ENCODE measurements at places on chromosomes 4 and X.

- no peak for DNase-seq
Measured at GRCh38 chr4:142566777-142567176, 279.3 kb downstream of the INPP4B start.

GRCh38 chr4:26896636-26897035, 36.0 kb downstream of the STIM2 start:
- DNase-seq: no peak

- no peak for DNase-seq
Measured at GRCh38 chr4:105426187-105426897, 47.5 kb downstream of the PPA2 start.

- no peak for DNase-seq
Measured at GRCh38 chr4:131370846-131371245, 1778.2 kb upstream of the PCDH10 start.

DNA sequence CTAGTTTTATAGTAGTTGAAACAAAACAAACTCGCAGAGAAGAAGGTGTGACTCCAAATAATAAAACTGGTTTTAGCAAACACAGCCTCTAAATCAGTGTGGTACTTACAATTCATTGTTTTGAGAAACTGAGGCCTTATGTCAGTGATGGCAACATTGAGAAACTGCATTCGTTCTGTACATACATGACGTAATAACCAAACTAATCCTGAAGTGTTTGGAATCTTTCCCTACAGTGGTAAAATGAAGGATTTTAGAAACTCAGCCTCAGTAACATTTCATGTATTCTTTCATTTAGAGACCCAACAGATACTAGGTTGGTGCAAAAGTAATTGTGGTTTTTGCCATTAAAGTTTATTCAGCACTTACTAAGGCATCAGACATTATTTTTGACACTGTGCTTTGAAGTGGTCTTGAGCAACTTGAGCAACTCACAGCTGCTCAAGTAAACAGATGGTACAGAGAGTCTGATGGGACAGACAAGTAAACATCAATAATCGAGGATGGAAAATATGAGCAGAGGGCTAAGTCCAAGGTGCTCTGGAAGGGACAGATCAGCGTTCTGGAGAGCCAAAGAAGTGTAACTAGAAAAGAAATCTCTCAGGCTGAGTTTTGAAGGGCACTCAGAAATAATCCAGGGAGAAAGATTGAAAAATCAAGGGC, 390.8 kb upstream of the BOD1L1 start:
- no peak for DNase-seq

DNA sequence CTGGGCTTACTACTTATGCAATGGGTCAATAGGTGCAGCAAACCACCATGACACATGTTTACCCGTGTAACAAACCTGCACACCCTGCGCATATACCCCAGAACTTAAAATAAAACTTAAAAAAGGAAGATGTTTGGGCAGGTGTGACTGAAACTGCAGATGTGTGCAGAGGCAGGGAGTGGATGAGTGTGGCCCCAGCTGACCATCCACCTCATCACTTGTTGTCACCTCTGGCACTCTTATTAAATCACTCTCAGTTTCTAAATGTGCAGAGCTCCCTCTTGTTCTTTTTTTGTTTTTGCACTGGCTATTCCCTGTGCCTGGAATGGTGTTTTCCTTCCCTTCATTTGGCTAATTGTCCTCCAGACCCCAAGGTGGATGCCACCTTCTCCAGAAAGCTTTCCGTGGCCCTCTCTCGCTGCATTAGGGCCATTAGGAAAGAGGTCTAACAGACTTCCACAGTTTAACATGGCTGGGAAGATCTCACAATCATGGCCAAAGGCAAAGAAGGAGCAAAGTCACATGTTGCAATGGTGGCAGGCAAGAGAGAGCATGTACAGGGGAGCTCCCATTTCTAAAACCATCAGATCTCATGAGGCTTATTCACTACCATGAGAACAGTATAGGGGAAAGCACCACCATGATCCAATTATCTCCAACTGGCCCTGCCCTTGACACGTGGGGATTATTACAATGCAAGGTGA, 58.5 kb downstream of the SLC2A9 start:
- no peak for DNase-seq

GRCh38 chr4:127416115-127416514, 216.6 kb upstream of the INTU start:
- DNase-seq: no peak

DNA sequence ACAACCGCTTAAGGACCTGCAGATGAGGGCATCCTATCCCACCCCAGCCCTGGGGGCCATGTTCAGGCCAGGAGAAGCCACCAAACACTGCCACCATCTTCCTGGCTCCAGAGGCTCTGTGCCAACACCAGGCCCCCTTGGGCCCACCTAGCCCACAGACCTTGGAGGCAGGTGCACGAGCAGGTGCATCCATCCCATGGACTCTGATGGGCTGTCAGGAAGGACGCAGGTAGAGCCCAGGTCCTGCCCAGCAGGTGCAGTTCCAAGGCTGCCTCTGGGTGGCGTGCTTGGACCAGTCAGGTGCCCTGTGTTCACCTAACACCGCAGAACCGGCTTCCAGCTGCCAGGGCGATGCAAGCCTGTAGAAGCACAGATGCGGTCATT, 22.8 kb upstream of the PDE6B start:
- no peak for DNase-seq

- DNase-seq: no peak
Measured at GRCh38 chr4:124409044-124409443, 303.5 kb downstream of the ANKRD50 start.

GRCh38 chrX:119230850-119231249, 5.2 kb upstream of the PGRMC1 start:
- no peak for DNase-seq

DNA sequence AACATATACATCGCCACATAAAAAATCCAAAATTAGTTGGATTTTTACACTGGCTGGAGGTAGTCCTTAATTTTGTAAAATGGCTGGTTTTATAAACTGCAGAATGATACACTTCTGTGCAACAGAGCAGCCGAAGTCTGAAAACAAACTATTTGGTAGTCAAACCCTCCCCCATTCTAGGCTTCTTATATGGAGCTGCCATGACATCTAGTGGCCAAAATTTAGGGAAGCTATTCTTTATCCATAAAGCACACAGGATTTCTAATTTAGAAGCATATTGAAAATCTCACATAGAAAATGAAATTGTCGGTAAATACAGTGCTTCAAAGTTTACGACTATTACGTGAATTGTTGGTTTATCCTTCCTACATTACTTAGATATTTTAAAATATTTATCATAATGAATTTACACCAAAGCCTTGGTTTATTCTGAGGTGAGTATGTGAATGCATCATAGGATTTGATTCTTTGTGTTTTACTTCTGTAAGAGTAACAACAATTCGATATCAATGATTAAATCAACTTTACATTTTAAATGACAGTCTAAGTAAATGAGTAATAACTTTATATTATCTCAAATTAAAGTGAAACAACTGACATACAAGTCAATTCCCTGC, 113.4 kb upstream of the FAM241A start:
- DNase-seq: no peak

DNA sequence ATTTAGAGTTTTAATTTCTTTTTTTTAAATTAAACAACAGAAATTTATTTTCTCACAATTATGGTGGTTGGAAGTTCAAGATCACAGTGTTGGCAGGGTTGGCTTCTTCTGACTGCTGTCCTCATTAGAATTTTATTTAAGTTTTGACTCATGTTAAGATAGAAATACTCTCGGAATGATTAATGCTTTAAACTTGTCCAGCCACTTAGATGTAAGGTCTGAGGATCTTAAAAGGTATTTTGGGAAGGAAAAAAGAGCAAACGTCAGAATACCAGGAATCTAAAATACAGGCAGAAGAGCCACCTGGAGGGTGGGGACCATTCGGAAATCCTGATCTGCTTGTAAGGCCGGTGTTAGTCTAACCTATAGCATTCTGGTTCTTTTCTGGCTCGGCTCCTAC, 423.0 kb upstream of the MAGEB2 start:
- DNase-seq: no peak

DNA sequence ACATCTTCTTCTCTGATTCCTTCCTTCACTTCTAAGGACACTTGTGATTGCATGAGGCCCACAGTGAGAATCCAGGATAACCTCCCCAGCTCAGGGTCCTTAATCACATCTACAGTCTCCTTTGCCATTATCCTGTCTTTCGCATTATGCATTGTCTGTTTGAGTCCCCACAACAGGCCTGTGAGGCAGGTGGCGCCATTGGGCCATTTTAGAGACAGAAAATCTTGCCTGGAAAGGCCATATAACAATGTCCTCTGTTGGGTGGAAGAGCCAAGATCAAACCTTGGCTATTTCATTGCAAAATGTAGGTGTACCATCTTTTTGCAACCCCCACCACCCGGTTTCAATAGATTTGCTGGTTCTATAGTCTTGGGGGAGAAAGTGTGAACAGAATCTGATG, 11.8 kb upstream of the DCUN1D4 start:
- peak; percentile 9 for DNase-seq

DNA sequence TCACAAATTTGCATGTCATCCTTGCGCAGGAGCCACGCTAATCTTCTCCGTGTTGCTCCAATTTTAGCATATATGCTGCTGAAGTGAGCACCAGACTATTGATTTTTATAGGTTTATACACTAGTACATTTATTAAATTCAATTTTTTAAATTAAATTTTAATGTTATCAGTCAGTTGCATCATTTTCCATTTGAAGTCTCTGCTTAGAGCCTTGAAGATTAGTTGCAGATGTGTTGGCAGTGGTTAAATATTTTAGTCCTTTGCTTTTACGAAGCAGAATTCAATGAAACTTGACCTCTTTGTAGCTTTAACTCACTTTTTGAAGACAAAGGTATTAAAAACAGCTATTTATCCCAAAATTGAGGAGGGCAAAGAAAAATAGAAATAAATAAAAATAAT, 16.5 kb downstream of the TRAPPC11 start:
- no peak for DNase-seq

GRCh38 chr4:654871-655463, 19.1 kb downstream of the ATP5ME start:
- no peak for DNase-seq

- DNase-seq: no peak
Measured at GRCh38 chr4:7585768-7586167, 151.0 kb upstream of the PSAPL1 start.

- no peak for DNase-seq
Measured at GRCh38 chrX:147403040-147403439, 508.7 kb upstream of the FMR1 start.

DNA sequence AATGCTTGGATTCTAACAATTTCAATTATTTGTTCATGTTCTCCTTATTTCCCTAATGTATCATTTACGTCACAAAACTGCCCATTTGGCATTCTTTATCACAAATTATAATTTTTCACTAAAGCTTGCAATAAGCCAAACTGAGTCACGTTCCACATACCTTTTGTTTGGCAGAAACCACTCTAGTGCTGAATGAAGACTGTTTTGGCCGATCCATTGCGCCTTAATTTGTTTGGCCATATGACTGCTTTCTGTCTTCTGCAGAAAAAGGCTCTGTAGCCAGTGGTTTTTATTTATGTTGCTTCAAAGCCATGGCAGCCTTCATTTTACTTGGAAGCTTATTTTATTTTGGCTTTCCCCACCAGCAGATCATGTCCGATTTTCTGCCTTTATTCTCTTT, 184.4 kb upstream of the HAND2 start:
- no peak for DNase-seq

GRCh38 chr4:67087897-67088296, 457.4 kb downstream of the CENPC start:
- no peak for DNase-seq

GRCh38 chrX:2401590-2402360, 99.0 kb downstream of the DHRSX start:
- no peak for DNase-seq

DNA sequence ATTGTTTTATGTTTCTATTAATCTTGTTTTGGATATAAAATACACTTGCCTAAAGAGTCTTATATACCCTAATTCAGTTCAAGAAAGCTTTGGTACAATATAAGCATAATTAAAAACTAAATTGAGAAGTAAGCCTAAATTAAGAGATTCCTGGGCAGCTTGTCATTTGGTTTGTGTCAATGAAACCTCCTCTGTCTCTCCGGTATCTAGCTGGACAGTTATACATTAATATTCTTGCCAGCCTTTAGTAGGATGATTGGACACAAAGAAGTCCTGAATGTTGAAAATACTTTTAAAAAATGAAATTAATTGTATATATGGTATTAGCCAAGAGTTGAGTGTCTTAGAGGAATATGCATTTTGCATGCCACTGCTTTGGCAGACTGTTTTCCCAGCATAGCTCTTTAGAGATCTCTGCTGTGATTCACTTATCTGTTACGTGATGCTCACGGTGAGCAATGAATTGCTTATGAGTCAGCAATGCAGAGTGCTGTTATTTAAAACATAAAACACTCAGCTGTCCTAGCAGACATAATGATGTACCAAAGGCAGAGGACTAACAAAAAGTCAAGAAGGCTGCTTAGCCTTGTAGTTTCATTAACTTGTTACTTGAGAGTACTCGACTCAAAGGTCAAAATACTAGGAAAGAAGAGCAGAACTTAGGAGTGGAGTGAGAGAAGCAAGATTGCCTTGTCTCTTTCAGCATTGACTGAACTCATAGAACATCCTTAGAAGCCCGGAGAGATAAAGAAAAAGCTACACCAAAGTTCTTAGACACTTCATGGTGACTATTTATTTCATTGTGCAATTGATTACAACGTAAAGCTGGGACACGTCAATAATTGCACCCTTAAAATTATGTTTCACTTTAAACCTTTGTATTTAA, 1296.1 kb upstream of the PCDH7 start:
- DNase-seq: no peak

- no peak for DNase-seq
Measured at GRCh38 chrX:7828594-7828993, 14.4 kb upstream of the VCX start.

DNA sequence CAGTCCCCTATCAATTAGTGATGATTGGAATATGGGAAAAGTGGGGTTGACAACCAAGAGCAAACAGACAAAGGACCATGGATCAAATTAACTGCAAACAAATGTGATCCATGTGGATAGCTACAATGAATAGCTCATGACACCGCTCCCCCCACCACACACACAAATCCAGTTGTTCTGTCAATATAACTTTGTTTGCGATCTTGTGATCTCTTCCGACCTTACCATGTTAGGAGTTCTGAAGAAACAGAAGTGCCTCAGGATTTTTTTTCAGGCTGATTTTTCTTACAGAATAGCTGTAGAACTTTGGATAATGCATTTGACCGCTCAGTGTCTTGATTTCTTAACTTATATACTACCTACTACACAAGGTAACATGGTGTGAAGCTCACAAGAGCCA, 116.6 kb downstream of the SH2D1A start:
- no peak for DNase-seq

DNA sequence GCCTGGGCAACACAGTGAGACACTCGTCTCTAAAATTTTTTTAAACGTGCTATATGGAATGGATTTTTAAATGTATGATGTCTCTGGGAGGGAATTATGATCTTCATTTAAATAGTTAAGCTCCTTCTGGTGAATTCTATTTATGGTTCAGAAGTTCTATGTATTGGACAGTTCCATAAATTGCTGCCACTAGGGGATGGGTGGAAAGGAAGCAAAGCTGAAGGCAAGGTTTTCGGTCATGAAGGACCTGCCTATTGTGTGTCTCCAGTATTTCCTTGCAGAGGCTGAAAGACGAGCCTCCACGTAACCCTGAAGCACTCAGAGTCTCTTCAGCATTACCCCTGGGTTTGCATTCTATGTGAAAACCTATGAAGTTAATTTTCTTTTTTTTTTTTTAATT, 451.5 kb upstream of the FAT1 start:
- no peak for DNase-seq

GRCh38 chr4:78772526-78773091, 3.5 kb upstream of the BMP2K start:
- DNase-seq: no peak

All from bone marrow (tissue), 2 donors.